ENCODE measurements at places on chromosomes 16 and 17. TPM values are rescaled to one million over a fixed set of nuclear protein-coding genes. Genes with fewer than 3 reads are reported as not detected.

- peak; percentile 56 for DNase-seq
Observed at GRCh38 chr16:84700446-84701300, 873 bp downstream of the USP10 start.

DNA sequence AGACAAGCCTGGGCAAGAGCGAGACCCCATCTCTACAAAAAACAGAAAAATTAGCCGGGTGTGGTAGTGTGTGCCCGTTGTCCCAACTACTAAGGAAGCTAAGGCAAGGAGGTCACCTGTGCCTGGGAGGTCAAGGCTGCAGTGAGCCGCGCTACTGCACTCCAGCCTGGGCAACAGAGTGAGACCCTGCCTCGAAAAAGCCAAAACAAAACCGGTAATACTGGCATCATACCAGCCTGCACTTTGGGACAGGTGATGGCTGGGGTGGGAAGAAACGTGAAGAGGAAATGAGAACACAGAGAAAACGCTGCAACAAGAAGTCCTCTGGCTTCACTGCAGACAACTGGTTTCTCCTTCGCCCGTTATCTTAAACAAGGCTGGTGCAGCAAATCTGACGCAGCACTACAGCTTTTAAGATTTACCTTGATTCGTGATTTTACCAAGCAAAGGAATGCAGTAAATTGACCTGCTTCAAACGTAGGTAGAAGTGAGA, 725 bp upstream of the CASC3 start:
- no peak for DNase-seq

DNA sequence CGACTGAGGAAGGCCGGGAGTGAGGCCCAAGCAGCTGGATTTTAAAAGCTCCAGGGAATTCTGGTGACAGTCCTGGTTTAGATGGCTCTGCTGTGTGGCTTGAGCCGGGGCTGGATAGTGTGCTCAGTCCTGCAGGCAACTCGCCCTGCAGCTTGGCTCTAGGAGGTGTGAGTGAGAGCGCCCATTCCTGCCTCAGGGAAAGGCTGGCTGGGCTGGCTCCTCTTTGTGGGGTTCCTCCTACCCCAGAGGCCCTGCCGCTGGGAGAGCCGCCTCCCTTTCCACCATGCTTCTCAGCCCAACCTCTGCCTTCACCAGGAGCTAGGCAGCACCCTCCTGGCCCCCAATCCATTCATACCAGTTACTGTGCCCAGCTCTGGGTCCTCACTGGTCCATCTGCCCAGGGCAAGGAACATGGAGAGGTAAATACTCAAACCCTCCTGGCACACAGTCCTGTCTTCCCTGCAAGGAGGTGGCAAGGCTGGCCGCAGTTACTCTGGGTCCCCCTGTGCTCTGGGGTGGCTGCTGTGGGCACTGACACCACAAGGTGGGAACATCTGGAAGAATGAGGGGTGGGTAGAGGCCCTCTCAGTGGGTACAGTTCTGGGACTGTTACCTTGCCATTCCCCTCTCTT, 47.1 kb downstream of the VAC14 start:
- DNase-seq, result no peak

GRCh38 chr17:55140809-55141208, 124.0 kb upstream of the HLF start:
- no peak for DNase-seq

DNA sequence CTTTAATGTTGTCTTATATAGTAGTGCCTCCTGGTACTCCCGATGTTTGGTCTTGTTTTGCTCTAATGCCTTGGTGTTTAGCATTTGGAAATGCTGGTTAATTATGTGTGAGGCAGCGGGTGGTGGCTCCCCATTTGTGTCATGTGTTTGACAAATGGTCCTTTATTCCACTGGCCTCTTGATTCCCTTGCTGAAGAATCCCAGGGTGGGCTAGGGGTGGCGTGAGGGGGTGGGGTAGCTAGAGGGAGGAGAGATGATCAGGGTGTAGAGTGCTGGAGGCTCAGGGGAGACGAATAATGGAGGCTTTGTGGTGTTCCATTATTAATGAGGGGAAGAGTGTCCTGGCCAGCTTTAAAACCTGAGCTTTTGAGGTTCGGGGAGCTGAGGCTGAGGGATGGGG, 5.4 kb downstream of the DYNLL2 start:
- no peak for DNase-seq

GRCh38 chr16:58377932-58378331, 14.3 kb upstream of the GINS3 start:
- no peak for DNase-seq

- DNase-seq, result peak; percentile 83
Observed at GRCh38 chr16:2474877-2475412, at the start of gene TBC1D24. TSS of gene TBC1D24 (plus strand) at chr16:2475127. CDS start at chr16:2496149, 21,022 bp downstream.

GRCh38 chr17:50721194-50722010, 2.0 kb downstream of the LUC7L3 start:
- DNase-seq, result no peak

DNA sequence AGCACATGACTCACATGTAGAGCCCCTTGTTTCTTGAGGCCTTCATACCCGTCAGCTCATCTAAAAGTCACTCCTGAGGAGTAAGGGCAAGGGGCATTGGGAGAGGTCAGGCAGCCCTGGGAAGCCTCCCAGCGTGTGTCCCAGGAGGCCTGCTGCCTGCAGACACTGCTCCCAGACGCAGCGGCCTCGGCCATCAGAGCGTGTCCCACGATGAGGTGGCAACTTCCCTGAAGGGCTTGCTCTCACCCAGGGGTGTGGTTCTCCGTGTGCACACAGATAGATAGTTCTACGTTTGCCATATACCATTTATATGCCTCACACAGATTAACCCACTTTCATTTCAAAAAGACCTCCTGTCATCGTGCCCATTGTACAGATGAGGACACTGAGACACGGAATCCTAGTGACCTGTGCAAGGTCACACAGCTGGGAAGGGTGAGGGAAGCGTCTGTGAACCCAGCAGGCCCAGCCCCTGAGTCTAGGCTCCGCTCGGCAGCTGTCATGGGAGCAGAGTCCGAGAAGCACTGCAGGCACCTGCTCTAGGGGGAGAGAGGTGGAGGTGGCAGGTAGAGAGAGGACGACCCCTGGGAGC, 8.3 kb downstream of the TUBB3 start:
- no peak for DNase-seq

- no peak for DNase-seq
Observed at GRCh38 chr16:3520841-3521240, 20.0 kb downstream of the CLUAP1 start.

DNA sequence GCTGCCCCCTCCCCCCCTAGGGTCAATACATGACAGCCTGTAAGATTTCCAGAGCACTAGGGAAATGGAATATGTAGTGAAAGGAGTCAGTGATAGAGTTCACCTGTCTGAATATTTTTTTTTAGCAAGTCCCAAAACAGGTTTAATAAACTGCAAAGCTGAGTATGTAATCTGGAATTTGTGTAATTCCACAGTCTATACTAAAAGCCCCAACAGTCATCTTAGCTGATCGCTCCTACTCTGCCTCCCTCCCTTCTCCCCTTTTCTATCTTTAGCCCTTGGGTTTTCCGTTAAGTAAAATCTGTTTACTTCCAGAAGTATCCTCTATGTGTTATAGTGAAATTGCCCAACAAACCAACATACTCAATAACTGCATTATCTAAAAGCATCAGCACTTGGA, 3.5 kb downstream of the CDH13 start:
- no peak for DNase-seq

- no peak for DNase-seq
Observed at GRCh38 chr16:48617711-48618148, 7.8 kb upstream of the N4BP1 start.

- DNase-seq, result no peak
Observed at GRCh38 chr16:48963306-48963705, 318.3 kb downstream of the CBLN1 start.

DNA sequence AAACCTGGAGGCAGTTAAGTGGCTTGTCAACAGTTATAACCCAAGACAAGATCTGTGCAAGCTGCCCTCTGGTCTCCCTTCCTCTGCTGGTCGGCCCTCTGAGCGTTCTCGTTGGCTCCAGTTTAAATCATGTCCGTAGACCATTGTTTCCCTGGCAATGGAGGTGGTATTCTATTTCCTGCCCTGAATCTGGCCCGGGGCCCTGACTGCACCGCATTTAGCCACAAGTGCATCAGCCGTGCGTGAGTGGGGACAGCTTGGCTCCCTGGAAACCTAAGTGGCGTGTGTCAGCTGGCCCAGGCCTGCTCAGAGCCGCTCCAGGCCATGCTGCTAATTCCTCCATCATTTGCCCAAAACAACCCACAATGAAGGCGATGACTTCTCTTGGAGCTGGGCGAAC, 15.0 kb upstream of the MYLK3 start:
- no peak for DNase-seq

- DNase-seq, result no peak
Observed at GRCh38 chr16:88479793-88480760, 27.0 kb downstream of the ZFPM1 start.

- no peak for DNase-seq
Observed at GRCh38 chr16:19713697-19714096, 4.3 kb downstream of the KNOP1 start.

NME4 gene
- total RNA-seq, result 33.9 TPM

PYCARD gene
- total RNA-seq, result 102 TPM

QPRT gene
- total RNA-seq, result 8.3 TPM

KLHL11 gene
- 13.9 TPM for total RNA-seq

CTRB1 gene
- not detected for total RNA-seq

IL4R gene
- 257 TPM for total RNA-seq

CPPED1 gene
- 27.0 TPM for total RNA-seq

VPS35 gene
- 86.8 TPM for total RNA-seq
